Activated CD8-positive, alpha-beta memory T cell treated with anti-CD3 and anti-CD28 coated beads for 48 hours (primary cell): ENCODE measurements at places on chromosomes 13 and 19.

GRCh38 chr19:40714441-40715299 lies 2.0 kb downstream of the COQ8B start:
- peak; percentile 82 for DNase-seq

DNA sequence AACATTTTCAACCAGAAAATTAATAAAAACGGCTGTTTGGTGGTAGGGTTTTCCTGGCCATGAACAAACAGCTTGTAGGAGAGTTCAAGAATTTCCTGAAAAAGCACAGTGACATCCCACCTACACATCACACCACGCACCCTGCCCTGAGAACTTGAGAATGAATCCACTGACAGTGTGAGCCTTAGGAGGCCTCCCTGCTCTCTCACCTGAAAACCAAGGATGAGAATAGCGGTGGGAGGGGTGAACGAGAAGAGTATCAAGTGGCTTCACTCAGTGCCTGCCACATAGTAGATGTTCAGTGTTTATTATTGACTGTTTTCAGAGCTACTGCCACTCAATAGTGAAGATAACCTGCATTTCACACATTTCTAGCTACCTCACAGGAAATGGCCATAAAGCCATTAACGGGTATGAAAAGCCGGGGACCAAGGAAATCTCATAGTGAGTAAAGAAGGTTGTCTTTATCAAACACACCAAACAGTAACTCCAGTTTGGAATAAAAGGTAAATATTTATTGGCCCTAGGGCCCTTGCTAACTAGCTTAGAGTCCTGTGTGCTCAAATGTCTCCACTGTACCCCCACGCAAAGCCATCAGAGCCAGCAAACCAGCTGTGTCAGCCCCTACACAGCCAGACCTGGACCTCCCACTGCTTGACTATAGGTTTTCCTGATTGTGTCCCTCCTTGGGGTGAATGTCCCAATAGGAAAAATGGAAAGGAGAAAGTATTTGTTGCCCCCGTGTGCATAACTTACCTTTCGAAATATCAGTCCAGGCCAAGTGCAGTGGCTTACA lies 40.6 kb downstream of the TPT1 start:
- no peak for DNase-seq

DNA sequence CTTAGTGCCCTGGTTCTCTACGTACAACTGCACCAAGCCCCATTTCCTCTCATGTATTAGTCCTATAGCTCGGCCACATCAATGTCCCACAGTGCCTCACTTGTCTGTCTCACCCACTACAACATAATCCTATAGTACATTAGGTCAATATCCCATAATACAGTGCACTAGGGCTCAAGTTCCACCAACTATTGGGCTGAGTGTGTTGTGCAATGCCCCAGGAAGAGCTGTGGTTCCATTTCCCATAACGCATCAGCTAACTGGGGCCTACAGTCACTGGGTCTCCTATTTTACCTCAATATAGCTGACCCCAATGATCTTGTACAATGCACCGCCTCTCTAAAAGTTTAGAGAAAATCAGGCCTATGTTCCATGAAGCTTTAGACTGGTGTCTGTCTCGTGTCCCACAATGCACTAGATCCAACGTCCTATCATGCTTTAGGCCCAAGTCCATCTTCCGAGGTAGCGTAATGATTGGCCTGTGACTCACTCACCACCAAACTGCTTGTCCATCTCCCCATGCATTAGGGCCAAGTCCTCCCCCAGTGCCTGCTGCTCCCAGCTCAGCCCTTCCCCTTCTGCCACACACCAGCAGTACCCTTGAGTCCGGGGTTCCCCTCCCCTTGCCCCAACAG lies 21.8 kb downstream of the TSKS start:
- no peak for DNase-seq

DNA sequence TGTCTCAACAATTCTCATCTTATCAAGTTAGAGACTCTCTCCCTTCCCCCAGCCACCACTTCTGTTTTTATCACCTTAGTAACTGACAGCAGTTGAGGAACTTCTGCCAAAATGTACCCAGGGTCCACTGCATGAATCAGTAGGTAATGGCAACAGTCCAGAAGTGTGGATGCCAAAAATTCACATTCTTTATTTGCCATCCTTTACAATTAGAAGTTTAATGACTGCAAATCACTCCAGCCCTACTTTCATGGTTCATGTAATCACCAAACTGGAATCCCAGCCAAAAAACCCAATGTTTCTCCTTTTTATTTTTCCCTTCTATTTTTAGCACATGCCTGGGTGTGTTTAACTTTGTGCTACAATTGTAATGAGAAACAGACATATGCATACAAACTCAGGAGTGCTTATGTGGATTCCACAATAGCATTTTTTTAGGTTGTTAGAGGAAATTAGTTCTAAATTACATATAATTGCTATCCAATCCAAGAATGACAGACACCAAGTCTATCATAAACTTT lies 243.5 kb downstream of the RGCC start:
- DNase-seq = no peak

GRCh38 chr13:73891805-73892204 lies 242.4 kb downstream of the KLF12 start:
- no peak for DNase-seq

- no peak for DNase-seq
These were observed 7.1 kb upstream of the DHRS12 start for GRCh38 chr13:51811046-51811445.

GRCh38 chr19:19900139-19900728 lies 512 bp upstream of the ZNF93 start:
- DNase-seq = no peak

GRCh38 chr19:49222528-49222927 lies 64.9 kb downstream of the TRPM4 start:
- no peak for DNase-seq

DNA sequence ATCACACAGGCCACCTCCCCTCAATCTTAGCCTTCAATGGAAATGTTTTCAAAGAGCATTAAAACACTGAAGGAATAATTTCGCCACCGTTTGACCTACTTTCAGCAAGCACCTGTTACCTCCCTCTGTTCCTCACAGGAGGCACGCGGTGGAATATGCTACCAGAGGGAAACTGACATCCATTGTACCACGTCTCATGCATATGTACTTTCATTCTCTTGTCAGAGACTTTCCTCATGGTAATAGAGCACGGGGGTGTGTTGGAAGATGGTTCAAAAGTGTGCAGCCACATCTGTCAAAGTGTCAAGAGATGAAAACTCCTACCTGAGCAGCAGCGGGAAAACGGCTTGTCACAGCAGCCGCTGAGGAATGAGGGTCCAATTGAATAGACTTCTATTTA lies 143.4 kb downstream of the NALCN start:
- DNase-seq = no peak

DNA sequence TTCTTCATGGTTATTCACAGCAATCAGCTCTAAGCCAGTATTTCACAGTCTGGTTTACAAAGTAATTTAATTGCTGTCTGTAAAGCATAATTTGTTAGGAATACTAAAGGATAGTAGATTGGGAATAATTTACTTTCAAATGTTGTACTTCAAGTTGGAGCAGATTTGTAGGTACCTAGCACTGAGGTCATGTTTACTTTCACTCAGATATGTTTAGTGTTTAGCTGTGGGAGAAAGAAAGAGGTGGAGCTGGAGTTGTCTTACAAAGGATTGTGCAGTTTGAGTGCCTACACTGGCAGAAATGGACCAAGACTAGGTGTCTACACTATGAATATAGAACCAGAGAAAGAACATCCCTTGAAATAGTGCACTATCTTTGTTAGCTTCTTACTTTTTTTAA lies 464.6 kb downstream of the PCDH9 start:
- DNase-seq = no peak

DNA sequence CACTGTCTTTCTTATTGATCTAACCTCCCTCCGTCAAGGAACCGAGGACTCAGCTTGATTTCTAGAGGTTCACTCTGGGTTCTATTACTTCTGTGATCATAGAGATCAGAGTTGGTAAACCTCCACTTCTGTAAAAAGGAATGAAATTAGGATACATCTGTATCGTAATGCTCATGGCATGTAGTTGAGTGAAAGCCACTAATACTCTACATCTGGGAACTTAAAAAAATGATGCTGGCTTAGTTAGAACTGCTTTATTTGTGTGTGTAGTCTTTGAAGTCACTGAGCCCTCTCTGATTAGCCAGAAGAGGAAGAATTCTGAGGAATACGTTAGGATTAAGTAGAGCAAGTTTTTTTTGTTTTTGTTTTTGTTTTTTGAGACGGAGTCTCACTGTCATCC lies 140.8 kb downstream of the GGACT start:
- no peak for DNase-seq
